ENCODE measurements at places on chromosomes 3 and 15. TPM values are rescaled to one million over a fixed set of nuclear protein-coding genes. Genes with fewer than 3 reads are reported as not detected.

ARHGEF26 gene
- total RNA-seq, result 56.3 TPM

SPG21 gene
- 54.2 TPM for total RNA-seq

SLC9C1 gene
- not detected for total RNA-seq

BFSP2 gene
- not detected for total RNA-seq

SELENOS gene
- total RNA-seq, result 56.0 TPM

ZMYND10 gene
- 86.4 TPM for total RNA-seq

MORC1 gene
- 0.15 TPM for total RNA-seq

CLDN11 gene
- total RNA-seq, result 90.1 TPM

GRAMD2A gene
- total RNA-seq, result 1.7 TPM

CPNE9 gene
- total RNA-seq, result 0.33 TPM

NR1I2 gene
- 0.19 TPM for total RNA-seq

SERINC4 gene
- total RNA-seq, result 0.88 TPM

GABRA5 gene
- not detected for total RNA-seq

TIGIT gene
- total RNA-seq, result 1.6 TPM

GOLGA8S gene
- total RNA-seq, result 0.13 TPM

RPUSD2 gene
- total RNA-seq, result 12.4 TPM

HTR3E gene
- 0.13 TPM for total RNA-seq

AP3B2 gene
- total RNA-seq, result 4.7 TPM

- no peak for ATAC-seq
These were observed 78.8 kb downstream of the DLG1 start for GRCh38 chr3:197219619-197220018.

DNA sequence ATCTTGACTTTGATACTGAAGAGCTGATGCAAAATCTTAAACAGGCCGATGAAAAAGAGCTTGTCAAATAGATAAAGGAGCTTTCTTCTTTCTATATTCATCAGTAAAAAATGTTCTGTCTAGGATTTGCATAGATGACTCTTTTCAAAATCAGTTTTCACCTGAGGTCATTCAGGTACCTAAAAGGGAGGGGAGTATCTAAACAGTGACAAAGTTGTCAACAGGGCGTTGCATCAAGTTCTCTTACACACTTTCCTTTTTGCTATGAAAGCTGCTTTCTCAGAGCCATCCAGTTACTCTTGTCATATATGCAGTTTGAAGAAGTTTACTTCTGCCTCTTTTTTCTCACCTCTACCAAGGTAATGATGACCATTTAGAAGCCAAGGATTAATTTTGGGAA is 60.0 kb downstream of the AKAP13 start:
- ATAC-seq, result no peak

- peak; percentile 51 for ATAC-seq
These were observed 737 bp upstream of the ITPR1 start for GRCh38 chr3:4492208-4493013.

DNA sequence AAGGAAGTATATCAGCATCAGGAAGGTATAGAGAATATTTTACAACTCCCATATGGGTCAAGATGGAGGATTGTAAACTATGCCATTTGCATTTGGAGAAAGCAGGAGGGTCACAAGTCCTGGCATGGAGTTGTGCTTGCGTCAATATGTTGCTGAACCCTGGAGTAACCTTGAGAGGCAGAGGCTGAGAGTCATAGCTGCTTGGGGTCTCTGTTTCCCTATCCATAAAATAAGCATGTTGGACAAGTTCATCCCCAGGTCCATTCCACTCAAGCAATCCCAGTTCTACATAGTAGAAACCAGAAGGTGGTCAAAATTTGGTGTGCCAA is 273.6 kb downstream of the MECOM start:
- ATAC-seq, result no peak

DNA sequence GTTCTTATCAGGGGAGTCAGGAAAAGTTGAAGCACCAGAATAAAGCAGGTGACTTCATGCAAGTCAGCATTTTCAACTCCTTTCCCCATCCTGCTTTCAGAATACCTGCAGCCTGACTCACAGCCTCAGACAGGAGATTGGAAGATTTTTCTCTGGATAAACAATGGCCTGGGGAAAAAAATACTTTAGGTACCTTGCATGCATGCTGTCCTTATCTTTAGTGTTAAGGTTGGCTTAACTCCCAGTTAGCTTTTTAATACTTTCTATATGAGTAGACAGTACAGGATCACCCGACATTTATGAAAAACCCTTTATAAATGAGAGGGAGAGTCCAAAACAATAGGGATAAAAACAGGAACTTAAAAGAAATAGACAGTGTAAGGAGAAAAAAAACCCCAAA is 53.6 kb downstream of the PAK2 start:
- no peak for ATAC-seq

DNA sequence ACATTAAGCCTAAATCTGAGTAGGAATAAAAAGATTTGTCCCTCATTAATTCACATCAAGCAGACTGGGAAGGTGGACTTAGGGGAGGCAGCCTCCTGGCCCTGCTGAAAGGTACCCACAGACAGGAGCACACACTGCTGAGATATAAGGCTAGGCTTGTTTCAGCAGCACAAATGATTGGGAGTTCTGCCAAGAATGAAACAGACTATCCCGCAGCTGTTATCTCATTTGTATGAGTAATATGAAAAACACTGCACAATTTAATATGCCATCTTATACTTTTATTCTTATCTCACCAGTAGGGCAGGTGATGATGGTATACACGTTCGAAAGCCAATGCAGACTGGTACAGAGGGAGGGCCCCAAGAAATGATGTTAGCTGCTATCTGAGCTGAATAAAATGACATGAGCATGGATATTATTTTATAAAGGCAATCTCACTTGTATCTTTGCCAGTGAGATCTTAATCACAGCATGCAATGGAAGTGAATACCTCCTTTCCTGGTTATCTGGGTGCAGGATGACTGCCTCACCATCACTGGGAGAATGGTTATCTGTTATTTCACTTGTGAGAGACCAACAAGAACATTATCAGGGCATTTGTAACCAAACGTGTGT is 258.7 kb upstream of the PPP2R3A start:
- no peak for ATAC-seq

GRCh38 chr3:82505079-82505756 is 743.8 kb upstream of the GBE1 start:
- no peak for ATAC-seq

GRCh38 chr3:1346386-1346785 is 253.6 kb downstream of the CNTN6 start:
- no peak for ATAC-seq

- ATAC-seq, result no peak
These were observed 48.1 kb upstream of the PLCL2 start for GRCh38 chr3:16836505-16837237.

GRCh38 chr15:70235347-70235746 is 137.6 kb upstream of the TLE3 start:
- ATAC-seq, result no peak

- ATAC-seq, result peak; percentile 43
These were observed 251.7 kb upstream of the GOLGA6L4 start for GRCh38 chr15:83983634-83984458.

DNA sequence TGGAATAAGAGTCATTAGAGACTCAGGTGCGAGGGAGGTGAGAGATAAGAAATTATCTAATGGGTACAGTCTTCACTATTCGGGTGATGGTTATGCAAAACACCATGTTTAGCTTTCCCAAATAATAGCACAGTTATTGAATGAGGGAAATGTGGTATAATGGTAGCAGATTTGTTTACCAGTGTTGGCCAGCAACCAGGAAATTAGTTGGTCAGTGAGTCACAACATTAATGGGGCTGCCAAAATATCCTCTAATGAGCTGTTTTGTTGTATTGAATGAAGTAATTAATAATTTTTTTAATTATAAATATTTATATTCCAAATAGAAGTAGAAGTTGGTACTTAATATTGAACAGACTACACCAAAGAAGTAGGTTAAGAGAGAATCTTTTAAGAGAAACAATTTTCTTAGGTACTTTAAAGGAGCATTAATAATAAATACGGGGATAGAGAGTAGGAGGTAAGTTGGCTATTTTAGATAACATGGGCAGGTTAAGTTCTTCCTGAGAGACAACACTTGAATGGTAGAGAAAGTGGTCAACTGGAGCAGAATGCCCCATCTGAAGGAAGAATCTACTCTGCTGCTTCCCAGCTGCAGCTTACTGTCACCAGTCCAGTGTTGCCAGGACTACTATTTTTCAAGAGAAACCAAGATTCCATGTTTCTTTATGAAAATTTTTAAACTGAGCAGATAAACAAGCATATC is 218.8 kb downstream of the UBE2E2 start:
- ATAC-seq, result no peak

- ATAC-seq, result no peak
These were observed 1.4 kb upstream of the IGDCC4 start for GRCh38 chr15:65423976-65424679.

DNA sequence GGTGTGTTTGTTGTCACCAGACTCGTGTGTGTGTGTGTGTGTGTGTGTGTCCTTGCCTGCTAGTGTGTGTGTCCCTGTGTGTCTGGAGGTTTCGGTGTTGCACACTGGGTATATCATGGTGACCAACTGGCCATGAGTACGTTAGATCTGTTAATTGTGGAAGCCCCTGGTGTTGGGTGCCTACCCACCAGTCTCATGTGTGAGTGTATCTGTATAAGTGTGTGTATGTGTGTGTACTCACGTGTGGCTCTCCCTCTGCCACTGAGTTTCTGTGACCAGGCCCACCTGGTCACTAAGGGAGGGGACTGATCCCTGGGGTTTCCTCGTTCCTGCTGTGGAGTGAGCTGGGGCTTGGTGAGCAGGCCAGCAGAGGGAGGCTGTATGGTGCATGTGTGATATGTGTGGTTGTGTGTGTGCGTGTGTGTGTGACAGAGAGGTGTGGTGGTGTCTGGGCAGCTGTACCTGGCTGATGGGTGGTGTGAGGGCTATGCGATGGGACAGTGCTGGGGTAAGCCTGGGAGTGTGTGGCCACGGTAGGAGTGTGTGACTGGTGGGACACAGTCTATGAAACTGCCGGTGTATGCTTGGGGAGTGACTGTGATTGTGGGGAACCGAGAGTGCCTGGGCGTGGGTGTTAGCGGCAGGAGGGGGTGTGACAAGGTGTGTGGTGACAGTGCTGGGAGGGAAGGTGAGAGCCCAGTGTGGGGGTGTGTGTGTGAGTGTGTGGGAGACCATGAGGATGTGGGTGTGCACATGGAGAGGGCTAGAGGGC is 1.8 kb downstream of the PRKCD start:
- ATAC-seq, result no peak

DNA sequence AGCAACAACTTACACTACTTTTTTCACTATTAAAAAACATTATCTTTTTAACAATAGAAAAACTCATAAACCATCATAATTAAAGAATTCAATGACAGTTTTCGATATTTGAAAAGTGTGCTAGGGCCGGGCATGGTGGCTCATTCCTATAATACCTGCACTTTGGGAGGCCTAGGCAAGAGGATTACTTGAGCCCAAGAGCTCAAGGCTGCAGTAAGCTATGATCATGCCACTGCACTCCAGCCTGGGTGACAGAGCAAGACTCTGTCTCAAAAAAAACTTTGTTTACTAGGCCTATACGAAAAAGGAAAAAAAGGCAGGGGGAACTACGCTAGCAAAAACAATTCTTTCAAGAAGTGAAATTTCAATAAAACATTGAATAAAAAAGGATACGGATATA is 28.1 kb downstream of the AVEN start:
- no peak for ATAC-seq

- no peak for ATAC-seq
These were observed 212.7 kb upstream of the P2RY1 start for GRCh38 chr3:152621967-152622810.

- ATAC-seq, result peak; percentile 99
These were observed 425.8 kb downstream of the ERC2 start for GRCh38 chr3:56042326-56042951.

GRCh38 chr3:35413483-35413882 is 225.8 kb upstream of the ARPP21 start:
- no peak for ATAC-seq

- ATAC-seq, result peak; percentile 88
These were observed 13.2 kb upstream of the ADPGK start for GRCh38 chr15:72796515-72797337.

DNA sequence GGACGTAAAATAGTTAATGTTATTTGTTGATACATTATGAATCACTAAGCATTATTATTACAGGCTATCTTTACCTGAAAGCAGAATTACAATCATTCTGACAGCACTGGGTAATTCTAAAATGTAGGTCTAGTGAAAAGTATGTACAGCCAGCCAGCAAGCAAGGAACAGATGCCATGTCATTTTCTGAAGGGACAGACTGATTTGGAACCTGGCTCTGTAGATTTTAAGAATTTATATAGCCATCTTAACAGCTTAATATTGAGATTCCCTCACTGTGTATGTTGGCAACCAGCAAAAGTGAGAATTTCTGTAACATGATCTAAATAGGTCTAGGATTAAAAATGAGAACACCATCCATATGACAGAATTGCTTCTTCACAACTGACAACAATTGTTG is 359.4 kb downstream of the ZIC4 start:
- ATAC-seq, result no peak

- peak; percentile 83 for ATAC-seq
These were observed 44.2 kb downstream of the RBPMS2 start for GRCh38 chr15:64731012-64731804.

DNA sequence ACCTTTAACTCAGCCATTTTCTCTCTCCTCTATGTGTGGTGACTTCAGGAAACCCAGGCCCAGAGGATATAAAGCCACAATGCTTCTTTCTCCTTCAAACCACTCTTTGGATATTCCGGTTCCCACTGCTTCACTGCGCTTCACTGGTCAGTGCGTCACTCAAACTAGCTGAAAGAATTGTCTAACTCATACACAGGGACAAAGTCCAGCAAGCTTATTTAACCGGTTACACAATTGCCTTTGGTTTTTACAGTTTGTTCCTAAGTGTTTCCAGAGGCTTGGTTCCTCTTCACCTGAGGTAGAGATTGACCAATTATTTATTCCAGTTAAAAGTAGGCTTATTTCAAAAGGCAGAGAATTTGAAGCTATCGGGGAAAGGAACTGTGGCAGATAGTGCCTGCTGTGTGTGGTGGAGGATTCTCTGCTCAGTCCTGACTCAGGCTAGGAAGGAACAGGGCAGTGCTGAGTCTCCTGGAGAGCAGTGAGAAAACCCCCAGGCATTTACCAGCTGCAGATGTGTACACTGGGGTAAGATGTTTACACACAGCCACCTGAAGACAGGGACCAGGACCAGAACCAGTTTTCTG is at the start of gene HGD:
TSS of gene HGD (minus strand) at position 145 of the 587 bp plus-strand sequence. CDS start at position 17, 128 bp downstream.
- ATAC-seq, result no peak

GRCh38 chr3:89353465-89353864 is 246.0 kb downstream of the EPHA3 start:
- no peak for ATAC-seq

- peak; percentile 93 for ATAC-seq
These were observed 67.2 kb downstream of the LIPC start for GRCh38 chr15:58498821-58499580.

DNA sequence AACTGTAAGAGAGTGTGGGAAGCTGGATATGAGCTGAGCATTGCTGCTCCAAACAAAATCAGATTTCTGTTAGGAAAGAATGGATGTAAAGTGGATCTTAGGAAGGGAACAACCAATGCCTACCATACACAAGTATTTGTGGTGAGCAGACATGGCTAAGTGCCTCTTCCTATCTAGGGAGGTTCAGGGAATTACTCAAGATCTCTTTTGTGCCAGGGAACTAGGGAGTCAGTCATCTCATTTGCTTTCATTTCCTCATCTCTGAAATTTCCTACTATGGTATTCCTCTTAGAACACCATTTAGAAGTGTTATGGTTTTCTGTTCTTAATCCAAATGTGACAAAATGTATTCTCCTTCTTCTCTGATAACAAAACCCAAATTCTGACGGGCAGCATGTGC is 396.5 kb downstream of the FHIT start:
- ATAC-seq, result no peak
